ENCODE measurements at places on chromosomes 6 and 20.

- no peak for DNase-seq
Measured at GRCh38 chr6:80872951-80873308, 766.5 kb downstream of the BCKDHB start.

- no peak for DNase-seq
Measured at GRCh38 chr6:157215717-157216116, 107.6 kb downstream of the TMEM242 start.

DNA sequence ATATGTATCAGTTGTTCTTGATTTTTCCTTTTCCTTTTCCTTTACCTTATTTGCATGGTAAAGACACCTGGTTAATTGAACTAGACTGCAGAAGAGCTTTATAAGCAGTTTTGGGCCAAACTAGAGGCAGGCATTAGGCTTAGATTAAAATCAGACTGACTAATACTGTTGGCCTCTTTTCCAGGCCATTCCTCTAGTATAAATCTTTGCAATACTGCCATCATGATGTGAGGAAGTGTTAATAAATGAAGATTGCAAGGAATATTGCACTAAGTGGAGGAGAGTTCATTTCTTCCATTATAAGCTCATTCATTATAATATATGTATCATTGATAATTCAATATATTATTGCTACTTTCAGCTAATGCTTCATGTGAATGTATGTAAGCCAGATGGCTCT, 163.8 kb downstream of the MMUT start:
- DNase-seq: no peak

DNA sequence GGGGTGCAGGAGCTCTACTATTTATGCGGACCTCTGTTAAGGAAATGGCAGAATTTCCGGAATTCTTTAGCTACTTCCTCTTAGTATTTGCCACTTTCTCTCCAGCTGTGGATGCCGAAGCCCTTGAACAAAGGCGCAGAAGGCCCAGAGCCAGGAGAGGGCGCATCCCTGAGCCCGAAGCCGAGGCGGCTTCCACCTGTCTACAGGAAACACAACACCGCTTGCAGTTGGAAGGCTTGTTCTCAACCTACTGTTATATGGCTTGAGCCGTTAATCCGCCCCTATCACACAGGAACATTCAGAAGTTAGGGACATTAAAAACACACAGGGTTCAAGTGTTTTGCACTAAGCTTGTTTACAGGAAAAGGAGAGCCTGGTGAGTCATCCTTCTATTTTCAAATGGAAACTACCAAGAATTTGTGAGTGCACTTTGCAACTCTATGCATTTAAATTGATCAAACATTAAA, 417.1 kb downstream of the BCKDHB start:
- DNase-seq: no peak

DNA sequence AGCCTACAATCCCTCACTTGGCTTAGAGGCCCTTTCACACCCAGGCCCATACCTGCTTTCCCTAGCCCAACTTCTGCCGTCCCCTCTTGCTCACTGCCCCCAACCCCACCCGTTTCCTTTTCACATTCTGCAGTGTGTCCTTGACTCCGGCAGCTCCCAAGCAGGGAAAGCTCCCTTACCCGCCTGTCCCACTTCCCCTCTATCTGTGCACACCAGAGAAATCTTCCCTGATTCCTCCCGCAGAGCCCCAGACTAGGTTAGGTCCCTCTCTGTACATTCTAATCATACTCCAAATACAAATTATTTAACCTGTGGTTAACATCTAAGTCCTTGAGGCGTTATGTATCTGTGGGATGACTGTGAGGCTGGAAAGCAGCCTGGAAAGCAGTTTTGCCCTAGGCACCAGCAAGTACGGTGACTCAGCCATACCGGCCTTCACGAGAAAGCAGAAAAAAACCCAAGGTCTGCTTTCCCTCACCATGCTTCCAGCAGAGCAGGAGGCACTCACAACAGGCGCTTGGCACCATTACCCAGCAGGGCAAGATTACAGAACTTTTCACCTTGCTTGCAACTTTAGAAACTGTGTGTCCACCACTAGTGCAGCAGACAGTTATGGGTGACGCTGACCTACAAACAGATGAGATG, 22.3 kb downstream of the ELOVL5 start:
- no peak for DNase-seq

DNA sequence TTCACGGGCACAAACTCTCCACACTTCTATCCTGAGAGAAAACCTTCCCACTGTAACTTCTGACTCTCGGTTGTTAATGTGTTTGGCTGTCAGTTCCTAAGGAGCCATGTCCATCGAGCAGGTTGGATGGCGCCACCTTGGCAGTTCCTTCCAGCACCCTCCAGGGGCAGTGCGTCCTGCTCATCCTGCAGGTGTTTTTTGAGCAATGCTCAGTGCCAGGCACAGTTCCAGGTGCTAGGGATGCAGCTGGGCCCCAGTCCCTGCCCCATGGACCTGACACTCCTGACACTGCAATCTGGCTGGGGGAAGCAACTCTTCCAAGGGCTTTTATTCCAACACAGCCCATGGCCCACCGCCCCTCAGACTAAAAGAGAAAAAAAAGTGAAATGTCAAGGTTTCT, 376.4 kb downstream of the PREX1 start:
- DNase-seq: no peak

DNA sequence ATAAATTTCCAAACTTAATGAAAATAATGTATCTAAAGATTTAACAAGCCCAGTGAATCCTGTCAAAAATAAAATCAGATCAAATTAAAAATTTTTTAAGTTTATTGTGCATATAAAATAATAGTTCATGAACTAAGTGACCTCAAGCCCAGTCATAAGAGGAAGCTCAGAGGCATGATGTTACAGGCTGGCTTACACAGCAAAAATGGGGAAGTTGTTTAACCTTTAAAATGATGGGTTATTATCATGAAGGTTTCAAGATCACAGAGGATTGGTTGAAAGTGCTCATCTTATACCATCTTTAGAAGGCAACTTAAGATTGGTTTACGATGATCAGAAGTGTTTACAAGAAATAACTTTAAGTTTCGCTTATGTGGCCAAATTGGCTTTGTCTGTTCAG, 102.5 kb downstream of the PAK5 start:
- DNase-seq: no peak

GRCh38 chr6:38846844-38847243, 131.7 kb downstream of the DNAH8 start:
- no peak for DNase-seq

- no peak for DNase-seq
Measured at GRCh38 chr6:96301023-96301422, 220.6 kb upstream of the UFL1 start.

DNA sequence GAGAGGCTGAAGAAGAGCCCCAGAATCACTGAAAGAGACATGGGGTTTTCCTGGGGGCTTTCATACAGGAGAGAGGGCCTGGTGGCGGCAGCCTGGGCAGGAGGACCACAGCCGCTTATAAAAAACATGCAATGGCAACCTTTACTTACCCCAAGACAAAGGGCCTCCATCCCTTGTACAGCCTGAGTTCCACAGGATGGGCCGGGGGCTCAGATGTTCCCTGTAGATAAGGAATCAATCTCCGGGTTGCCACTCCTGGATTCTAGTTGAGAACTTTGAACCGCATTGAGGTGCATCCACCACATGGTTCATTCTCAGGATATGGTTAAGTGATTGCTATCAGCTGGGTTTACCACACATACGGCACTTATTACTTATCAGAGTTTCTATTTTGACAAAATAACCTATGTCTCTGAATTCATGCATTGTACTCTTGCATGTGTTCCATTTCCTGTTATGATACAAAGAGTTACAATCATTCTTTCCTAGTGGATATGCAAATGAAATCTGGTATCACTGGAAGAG, 677.6 kb downstream of the KIF16B start:
- no peak for DNase-seq

DNA sequence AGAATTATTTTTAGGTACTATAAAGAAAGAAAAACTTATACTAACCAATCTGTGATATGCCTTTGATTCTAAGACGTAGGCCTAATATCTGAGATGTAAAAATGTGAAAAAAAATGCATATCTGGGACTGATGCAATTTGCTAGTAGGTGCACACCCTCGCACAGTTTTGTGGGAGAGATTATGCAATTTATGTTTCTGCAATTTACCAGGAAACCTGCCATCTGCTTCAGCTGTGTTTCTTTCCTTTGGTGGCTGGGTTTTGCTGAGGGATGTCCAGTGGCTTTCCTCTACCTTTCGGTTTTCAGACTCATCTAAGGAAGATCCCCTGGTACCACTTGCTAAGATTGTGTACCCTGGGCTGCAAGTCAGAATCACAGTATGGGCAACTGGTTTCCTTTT, 186.9 kb downstream of the ZFP64 start:
- DNase-seq: no peak

DNA sequence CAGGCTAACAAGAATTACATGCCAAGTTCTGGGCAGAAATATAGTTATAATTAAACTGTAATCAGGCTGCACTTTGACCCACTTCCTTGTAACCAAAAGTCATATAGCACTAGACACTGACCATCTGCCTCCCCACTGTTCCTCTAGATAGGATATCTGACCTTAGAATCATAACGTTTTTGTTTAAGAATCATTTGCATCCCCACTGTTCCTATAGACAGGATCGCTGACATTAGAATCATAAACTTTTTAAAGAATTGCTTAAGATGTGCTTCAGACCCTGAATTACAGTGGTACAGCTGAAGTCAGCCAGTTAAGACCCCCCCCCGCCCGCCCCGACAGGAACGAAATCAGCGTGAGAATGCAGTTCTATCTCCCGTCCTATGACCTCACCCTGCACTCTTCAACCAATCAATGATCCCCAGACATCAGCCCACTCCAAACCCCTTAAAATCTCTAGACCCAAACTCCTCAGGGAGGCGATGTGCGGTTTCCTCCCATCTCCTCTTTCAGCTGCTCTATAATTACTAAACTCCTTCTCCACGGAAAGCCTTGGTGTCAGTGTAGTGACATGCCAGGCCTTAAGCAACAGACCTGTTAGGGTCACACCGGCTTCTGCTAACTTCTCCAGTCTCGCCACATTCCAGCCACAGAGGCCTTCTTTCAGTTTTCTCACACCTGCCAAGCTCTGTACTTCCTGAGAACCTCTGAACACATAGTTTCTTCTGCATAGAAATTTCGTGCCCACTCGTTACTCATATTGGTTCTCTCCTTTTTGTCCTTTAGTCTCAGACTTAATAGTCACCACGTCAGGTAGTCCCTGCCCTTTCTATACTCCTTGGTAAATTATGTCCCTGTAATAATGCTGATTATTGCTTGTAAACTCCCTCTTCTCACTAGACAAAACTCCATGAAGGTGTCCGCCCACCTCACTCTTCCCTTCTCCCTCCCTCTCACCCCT, 93.5 kb downstream of the DTNBP1 start:
- DNase-seq: no peak

DNA sequence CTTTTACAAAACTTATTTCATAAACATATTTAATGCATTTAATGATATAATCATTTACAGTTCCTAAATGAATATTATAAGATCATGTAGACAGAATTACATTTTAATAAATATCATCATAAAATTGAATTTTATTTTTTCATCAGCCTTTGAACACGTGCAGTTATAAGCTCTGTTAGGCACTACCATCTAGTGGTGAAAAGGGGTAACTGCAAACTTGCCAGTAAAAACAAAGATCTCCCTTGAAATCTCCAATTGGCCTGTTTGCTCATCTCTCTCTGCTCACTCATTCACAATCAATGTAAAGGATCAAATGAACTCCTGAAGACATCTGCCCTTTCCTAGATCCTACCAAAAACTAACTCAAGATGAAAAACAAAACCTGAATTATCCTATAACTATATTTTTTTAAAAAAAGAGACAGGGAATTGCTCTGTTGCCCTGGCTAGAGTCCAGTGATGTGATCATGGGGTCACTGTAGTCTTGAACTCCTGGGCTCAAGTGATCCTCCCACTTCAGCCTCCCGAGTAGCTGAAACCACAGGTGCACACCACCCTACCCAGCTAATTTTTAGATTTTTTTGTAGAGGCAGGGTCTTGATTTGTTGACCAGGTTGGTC, 31.7 kb downstream of the SAMHD1 start:
- peak; percentile 10 for DNase-seq

- DNase-seq: no peak
Measured at GRCh38 chr6:43717822-43718221, 30.2 kb upstream of the MRPS18A start.

- DNase-seq: no peak
Measured at GRCh38 chr20:1389703-1390580, 2.9 kb downstream of the FKBP1A start.

GRCh38 chr6:112416866-112417265, 69.7 kb downstream of the RFPL4B start:
- DNase-seq: no peak

DNA sequence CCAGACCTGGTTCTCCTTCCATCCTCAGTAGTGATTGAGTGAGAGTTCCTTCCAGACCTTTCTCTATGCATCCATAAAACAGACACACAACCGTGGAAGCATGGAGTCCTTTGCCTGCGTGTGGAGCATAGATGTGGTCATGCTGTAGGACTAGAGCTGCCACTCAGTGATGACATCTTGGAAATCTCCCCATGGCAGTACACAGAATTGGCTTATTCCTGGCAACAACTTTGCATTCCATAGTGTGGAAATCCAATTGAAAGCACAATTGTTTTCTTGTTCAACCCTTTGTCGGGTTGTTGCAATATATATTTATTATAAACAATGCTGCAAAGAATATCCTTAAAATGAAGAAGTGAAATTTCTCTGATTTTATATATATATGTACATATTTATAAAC, 547.8 kb downstream of the CDH26 start:
- DNase-seq: no peak

GRCh38 chr6:48134246-48134645, 23.2 kb upstream of the PTCHD4 start:
- no peak for DNase-seq

- no peak for DNase-seq
Measured at GRCh38 chr6:101380897-101381630, 12.4 kb upstream of the GRIK2 start.

- no peak for DNase-seq
Measured at GRCh38 chr20:48733296-48733790, 94.5 kb downstream of the PREX1 start.

GRCh38 chr20:5729348-5729747, 20.9 kb upstream of the SHLD1 start:
- no peak for DNase-seq

- no peak for DNase-seq
Measured at GRCh38 chr20:21522481-21523280, 8.8 kb upstream of the NKX2-2 start.

DNA sequence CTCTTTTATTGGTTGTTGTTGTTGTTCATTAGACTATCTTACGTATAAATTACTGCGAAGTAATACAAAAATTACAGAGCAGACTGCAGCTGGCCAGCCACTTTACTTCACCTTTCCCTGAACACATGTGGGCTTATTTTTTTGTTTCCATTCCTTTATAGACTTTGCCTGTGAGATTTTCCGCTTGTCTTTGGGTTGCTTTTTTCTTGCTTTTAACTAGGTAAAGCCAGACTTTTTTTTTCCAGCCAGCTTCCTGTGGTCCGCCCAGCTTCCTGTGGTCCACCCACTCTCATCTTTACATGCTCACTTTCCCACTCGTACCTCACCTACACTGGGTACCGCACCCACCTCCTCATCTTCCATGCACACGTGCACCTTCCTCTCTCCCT, 79.0 kb downstream of the IPCEF1 start:
- no peak for DNase-seq

DNA sequence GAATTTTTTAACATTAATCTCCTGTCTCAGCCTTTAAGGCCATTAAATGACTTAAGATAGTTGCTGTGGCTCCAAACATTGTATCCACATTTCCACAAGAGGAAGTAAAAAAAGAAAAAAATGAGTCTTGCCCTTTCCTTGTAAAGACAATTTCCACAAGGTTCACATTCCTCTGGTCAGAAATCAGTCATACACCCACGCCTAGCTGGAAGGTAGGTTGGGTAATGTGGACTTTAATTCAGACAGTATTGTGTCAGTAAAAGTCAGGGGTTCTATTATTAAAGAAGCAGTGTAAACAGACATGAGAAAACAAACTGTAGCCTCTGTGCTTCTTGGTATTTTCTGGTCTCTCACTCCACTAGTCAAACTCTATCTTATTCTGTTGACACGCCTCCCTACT, 682.0 kb downstream of the GRIK2 start:
- DNase-seq: no peak
